ENCODE measurements at places on chromosomes 11 and 22.

DNA sequence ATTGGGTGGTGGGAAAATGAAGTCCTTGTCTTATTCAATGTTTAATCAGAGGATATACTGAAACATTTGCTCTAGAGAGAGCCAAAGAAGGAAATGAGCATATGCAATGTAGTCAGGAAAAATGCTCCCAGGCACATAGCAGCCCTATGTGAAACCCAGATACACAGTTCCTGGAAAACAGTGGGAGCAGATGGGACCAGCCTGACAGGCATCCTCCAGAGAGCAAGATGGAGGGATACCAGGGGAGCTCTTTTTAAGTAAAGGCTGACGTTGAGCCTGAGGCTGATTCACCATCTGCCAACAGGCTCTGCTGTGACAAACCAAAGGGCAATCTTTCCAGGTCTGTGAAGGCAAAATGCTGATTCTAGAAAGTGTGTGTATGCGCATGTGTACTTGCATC lies 559.4 kb upstream of the KIRREL3 start:
- DNase-seq: no peak

GRCh38 chr11:17150521-17150920 lies 57.3 kb downstream of the PIK3C2A start:
- DNase-seq: no peak

- DNase-seq: no peak
Observed at GRCh38 chr11:112050721-112051120, 23.1 kb downstream of the PIH1D2 start.

DNA sequence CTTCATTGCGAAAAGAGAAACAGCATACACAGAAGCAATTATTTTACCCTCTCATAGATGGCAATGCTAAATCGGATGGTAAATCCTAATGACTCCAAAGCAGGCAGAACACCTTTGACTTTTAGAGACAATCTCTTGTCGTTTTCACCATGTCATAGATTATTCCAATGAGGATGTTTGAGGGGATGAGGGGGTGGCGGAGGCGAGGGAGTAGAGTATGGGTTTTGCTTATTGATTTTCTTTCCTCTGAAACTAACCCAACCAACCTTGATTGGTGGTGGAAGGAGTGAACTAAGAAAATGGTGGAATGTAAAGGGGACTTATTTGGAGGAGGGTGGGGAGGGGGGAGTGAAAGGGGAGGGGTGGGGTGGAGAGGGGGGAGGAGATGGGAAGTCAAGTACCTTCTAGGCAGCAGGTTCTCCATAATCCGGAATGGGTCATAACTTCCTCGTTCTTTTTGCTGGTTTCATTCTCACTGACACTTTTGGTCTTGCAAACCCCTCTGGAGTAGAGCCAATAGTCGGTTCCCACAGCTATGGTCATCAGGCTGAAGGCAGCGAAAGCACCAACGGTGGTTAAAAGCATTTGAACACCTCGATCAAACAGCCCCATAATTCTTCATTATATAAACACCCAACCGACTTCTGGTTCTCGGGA lies 1.5 kb downstream of the CACNG2 start:
- no peak for DNase-seq

GRCh38 chr11:24748261-24748660 lies 251.4 kb downstream of the LUZP2 start:
- no peak for DNase-seq

- peak; percentile 25 for DNase-seq
Observed at GRCh38 chr11:59186130-59186594, 14.2 kb downstream of the DTX4 start.

DNA sequence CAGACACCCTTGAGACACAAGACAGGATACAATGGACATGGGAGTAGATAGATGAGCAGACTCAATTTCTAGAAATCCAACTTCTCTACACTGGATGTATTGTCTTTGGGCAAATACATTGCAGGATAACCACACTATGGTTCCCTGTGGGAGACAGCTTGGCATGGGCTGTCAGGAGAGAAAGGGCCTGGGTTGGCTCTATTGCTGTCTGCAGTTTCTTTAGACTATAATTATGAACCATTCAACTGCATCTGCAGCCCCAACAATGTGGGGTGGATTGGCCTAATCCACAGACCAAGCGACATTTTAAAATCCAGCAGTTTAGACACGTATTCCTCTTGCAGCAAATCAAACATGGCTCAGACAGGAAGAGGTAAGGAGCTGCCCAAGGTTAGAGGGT lies 60.3 kb downstream of the ETS1 start:
- DNase-seq: no peak

- DNase-seq: no peak
Observed at GRCh38 chr22:19981171-19981960, 35.3 kb downstream of the ARVCF start.

GRCh38 chr11:45984192-45984591 lies 61.7 kb downstream of the LARGE2 start:
- DNase-seq: peak; percentile 19

GRCh38 chr11:10225553-10225952 lies 68.5 kb downstream of the SBF2 start:
- no peak for DNase-seq

DNA sequence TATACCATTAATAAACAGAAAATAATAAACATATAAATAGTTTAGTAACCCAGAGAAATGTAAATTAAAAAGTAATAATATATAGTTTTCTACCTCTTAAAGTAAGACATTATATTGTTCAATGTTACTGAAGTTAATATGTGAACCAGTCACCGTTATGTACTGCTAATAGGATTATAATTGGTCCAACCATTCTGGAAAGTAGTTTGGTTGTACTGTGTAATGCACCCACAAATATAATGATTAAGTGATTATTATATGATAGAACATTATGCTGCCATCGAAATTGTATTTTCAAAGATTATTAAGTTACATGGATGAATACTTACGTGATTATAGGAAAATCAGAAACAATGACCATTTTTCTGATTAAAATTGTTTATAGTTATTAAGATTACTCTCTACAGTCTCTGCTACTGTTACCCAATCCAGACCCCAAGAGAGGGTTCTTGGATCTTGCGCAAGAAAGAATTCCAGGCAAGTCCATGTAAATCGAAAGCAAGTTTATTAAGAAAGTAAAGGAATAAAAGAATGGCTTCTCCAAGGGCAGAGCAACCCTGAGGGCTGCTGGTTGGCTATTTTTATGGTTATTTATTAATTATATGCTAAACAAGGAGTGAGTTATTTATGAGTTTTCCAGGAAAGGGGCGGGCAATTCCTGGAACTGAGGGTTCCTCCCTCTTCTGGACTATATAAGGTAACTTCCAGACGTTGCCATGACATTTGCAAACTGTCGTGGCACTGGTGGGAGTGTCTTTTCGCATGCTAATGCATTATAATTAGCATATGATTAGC lies 50.1 kb downstream of the ACER3 start:
- DNase-seq: no peak

- DNase-seq: no peak
Observed at GRCh38 chr11:131537196-131537595, 166.8 kb downstream of the NTM start.

DNA sequence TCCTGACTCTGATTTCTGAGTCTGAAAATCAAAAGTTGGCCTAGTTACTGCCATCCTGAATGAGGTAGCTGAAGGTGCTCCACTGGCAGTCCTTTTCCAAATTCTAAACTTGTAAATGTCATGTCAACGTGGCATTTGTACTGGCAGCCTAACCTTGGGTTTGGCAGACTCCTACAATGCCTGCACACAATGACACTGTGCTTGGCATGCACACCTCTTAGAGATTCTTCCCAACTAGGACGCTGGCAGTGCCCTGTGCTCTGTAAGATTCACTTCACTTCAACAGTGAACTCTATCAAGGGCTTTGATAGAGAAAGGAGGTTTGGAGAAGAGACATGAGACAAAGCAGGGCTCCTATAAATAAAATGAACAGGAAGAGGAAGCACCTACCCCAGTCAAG lies 21.9 kb upstream of the PPP2R1B start:
- DNase-seq: no peak

GRCh38 chr22:45290410-45290936 lies 5.7 kb downstream of the UPK3A start:
- DNase-seq: peak; percentile 35

DNA sequence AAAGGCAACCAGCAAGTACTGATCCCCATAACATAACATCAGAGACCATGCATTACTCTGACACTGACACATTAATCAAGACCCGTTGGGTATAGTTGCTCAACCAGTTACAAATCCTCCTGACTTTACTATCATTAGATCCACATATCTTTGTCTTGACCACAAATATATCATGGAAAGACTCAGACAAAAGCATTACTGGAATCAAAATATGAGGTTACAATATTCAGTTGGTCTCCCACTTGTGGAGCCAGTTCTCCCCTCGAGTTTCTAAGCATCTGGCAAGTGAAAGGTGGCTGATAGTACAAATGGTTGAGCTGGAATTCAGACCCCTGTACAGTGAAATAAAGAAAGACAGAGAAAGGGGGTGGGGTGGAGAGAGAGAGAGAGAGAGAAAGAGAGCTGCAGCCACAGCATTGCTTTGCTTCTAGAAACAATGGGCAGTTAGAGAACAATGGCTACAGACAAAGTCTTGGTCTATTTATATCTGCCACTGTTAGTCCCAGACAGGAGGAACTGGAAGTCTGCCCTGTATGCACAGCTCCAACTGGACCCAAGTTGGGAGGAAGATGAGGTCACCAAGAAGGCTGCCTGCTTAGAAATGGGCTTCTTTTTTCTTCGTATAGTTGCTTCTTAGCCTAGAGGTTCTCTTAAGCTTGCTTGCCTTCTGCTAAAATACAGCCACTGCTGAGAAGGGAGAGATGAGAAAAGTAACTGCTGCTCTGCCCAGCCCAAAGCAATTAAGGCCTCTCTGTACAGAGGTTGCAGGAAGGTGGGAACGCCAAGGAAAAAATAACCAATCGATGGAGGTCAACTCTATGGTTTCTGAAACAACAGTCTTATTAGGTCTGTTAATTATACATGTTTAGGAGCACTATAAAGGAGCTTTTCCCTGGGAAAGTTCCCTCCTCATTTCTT lies 85.5 kb downstream of the ETS1 start:
- DNase-seq: peak; percentile 91

GRCh38 chr11:21769188-21769587 lies 423.7 kb upstream of the ANO5 start:
- DNase-seq: no peak

- no peak for DNase-seq
Observed at GRCh38 chr11:76083563-76084451, 122.5 kb downstream of the WNT11 start.

DNA sequence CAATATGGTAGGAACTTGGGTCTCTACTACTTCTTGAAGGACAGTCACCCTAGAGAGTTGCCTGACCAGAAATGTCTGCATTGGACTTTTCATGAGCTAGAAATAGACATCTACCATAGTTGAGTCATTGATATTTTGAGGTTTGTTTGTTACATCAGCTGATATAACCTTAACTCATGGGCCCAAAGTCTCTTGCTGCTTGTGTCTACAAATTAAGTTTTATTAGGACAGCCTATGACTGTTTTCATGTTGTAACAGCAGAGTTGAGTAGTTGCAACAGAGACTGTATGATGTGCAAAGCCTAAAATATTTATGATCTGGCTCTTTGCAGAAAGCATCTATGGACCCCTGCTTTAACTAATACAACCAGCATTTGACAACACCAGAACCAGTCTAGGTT lies 155.3 kb downstream of the MIAT start:
- DNase-seq: no peak

DNA sequence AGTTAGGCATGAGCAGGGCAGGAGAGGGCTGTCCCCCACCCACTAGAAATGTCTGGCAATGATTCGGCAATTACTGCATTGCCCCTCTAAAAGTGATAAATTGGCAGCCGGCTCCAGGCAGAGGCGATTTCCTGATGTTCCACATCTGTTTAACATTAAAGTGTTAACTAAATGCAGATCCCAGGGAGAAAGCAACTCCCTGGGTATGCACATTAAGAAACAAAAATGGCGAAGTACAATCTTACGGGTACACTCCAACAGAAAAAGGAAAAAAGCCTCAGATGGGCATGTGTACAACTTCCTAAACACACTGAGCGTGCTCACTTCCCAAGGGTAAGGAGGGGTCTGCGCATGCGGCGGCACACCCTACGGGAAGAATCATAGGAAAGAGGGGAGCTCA lies 314.4 kb downstream of the CASP12 start:
- DNase-seq: no peak

DNA sequence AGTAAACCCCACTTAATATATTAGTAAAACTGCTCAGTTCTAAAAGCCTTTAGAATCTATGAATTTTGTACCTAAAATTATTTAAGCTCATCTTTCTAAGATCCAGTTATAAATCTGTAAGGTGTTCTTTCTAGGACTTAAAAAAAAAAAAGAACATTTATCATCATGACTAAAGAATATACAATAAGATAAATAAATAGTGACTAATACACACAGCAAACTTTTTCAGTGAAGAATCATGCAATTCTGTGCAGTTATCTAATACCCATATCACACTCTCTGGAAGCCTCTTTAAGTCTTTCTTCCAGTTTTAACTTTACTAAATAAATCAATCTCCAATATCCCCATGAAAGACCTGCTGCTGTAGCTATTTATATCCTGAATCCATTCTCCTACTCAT lies 59.8 kb downstream of the CEP57 start:
- DNase-seq: no peak

DNA sequence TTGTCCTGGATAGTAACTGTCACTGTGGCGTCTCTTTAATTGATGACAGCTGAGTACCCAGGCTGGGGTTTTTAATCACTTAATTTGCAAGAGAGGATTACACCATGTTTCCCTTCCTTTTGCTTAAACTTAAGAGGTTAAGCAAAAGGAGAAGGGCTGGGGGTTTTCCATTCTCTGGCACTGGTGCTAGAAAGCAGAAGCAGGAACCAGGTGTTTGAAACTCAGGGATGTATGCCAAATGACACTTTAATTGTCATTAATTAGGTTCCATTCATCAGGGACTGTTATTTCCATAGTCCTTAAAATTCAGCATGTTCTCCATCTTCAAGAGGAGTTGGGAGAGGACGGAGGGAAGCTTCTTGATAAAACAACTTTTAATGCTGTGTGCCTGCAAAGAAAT lies 746.2 kb downstream of the NELL1 start:
- no peak for DNase-seq

DNA sequence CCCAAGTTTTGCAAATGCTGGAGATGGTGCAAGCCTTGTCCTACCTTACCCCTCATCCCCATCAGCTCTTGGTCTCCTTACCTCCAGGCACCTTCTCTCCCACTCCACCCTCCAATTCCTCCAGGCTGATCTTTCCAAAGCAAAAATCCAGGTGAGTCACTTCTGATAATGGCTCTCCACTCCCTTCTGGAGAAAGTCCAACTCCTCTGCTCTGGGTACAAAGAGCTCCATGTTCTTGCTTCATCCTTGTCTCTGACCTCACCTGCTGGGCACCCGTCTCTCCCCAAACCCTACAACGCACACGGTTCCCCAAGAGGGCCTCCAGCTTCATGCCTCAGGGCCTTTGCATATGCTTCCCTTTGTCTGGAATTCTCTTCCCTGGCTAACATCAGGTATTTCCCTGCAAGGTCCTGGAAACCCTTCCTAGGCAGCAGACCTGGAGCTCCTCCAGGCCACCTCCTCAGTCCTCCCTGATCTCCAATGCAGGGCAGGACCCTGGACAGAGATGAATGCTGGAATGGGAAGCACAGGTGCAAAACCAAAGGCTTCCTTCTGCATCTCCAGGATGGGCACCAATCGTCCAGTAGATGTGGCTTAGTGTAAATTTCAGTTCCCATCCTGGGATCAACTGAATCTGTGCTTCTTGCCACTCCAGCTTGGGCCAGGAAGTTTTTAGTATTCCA lies 22.7 kb downstream of the IFT27 start:
- peak; percentile 59 for DNase-seq
